ENCODE measurements at places on chromosomes 2 and 18. TPM values are rescaled to one million over a fixed set of nuclear protein-coding genes. Genes with fewer than 3 reads are reported as not detected.
A peak's percentile ranks its signal among the peaks of the same experiment; 100 is the strongest.

- no peak overlapping the region for H3K4me3 ChIP-seq
- H3K27me3 ChIP-seq = no peaks in the 10 kb centered on the region
- DNase-seq = no peak
- no peak overlapping the region for H3K27ac ChIP-seq
Observed at GRCh38 chr2:134416018-134416417, 162.1 kb downstream of the MGAT5 start.

DNA sequence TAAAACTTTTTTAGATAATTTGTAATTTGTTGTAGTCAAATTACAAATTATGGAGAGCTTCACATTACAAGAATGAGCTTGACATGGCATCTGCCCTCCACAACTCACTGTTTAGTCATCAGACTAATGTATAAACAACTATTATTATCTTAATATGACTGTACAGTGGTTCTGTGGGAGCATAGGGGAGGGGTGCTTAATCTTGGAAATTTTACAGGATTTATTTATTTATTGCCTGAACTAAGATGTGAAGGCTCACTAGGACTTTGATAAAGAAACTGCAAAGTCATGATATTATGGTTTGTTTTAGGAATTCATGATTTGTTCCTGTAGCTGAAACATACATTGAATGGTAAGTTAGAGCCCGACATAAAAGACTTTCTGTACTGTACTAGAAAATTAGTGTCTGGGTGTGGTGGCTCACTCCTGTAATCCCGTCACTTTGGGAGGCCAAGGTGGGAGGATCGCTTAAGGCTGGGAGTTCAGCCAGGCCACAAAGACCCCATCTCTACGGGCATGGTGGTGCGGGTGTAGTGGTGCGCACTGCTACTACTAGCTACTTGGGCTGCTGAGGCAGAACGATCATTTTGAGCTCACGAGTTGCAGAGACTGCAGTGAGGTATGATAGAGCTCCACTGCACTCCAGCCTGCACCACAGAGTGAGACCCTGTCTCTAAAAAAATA lies 2.1 kb downstream of the MARCHF7 start:
- peak overlapping the region; percentile 24 for H3K27ac ChIP-seq
- H3K36me3 ChIP-seq = peaks cover 16% of the 10 kb centered on the region
- H3K4me1 ChIP-seq = peaks cover 10% of the 10 kb centered on the region

DNA sequence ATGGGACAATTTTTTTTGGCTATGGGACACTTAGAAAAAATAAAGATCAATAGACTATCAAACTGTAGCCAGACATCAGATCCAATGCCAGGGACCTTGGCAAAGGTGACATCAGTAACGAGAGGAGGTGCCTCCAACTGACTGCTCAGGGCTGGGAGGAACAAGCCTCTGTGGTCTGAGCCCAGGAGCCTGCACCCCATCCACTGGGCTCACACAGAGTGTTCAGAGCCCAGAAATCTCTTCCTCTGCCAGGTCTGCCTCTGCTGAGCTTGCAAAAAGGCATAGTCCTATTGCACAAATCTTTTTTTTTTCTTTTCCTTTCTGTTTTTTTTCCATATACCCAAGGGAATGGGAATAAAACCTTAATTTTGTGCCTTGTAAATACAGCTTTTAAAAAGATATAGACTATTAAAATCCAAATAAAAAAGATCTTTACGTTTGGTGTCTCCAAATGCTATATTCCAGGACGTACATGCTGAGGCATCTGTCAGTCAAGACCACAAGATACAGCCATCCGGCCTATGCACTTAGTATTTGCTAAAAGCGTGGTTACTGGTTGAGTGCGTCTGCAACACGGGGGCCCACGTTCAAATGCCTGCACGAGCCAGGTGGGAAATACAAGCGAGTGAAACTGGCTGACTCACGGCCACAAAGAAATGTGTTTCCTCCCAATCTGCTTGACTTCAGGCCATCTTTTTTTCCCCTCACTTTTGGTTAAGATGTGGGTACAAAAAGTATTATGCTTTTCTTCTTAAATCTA lies 7.8 kb upstream of the ARHGAP25 start:
- no peak overlapping the region for H3K4me3 ChIP-seq
- H3K4me1 ChIP-seq = peaks cover 8% of the 10 kb centered on the region
- no peaks in the 10 kb centered on the region for H3K36me3 ChIP-seq

DNA sequence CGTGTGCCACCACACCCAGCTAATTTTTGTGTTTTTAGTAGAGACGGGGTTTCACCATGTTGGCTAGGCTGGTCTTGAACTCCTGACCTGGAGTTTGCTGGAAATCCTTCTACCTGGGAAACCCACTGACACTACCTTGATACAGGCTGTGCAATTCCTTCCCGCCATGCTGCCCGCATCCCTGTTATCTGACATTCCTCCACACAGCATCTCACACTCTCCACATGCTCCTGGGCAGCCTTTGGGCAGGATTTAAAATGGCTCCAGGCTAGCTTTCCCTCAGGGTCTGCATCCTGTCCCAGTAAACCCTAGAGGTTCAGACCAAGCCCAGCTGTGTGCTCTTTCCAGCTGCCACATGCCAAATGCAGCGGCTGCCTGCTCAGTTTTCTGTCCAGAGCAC lies 319.5 kb upstream of the CXCR4 start:
- no peaks in the 10 kb centered on the region for H3K36me3 ChIP-seq
- no peaks in the 10 kb centered on the region for H3K27me3 ChIP-seq
- no peak for DNase-seq
- H3K27ac ChIP-seq = no peak overlapping the region

- H3K4me3 ChIP-seq = no peak overlapping the region
- H3K36me3 ChIP-seq = peaks cover 14% of the 10 kb centered on the region
- no peak overlapping the region for H3K27ac ChIP-seq
Observed at GRCh38 chr2:187495324-187495723, 47.3 kb upstream of the CALCRL start.

DNA sequence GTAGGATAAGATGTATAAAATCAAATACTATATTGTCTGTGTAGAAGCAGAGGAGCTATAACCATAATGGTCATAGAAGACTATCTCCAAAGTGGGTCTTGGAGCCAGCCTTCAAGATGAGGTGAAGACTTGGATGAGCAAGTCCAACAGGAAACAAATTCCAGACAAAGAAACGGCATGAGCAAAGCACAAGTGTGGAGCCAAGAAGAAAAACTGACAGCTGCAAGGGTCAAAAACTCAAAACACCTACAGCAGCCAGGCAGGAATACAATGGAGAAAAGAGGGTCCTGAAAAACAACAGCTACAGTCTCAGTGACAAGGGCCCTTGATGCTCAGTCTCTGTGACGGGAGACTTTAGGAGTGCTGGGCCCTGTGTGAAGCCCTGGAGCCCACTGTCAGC lies 102.4 kb downstream of the STK39 start:
- DNase-seq = no peak
- peaks cover 2% of the 10 kb centered on the region for H3K4me1 ChIP-seq
- no peaks in the 10 kb centered on the region for H3K27me3 ChIP-seq
- H3K27ac ChIP-seq = peak overlapping the region; percentile 41
- no peak overlapping the region for H3K4me3 ChIP-seq

GRCh38 chr2:223601932-223602666 lies at the start of gene SCG2:
Gene SCG2 (minus strand): TSS chr2:223602361. CDS start chr2:223599282, 3,079 bp downstream.
- peak; percentile 81 for DNase-seq
- no peak within 1 kb of the TSS for H3K27ac ChIP-seq
- H3K4me3 ChIP-seq = no peak within 1 kb of the TSS
- H3K4me1 ChIP-seq = no peaks in the 10 kb centered on the region

- H3K4me1 ChIP-seq = no peaks in the 10 kb centered on the region
- DNase-seq = no peak
Observed at GRCh38 chr2:204948822-204949221, 403.5 kb downstream of the PARD3B start.

DNA sequence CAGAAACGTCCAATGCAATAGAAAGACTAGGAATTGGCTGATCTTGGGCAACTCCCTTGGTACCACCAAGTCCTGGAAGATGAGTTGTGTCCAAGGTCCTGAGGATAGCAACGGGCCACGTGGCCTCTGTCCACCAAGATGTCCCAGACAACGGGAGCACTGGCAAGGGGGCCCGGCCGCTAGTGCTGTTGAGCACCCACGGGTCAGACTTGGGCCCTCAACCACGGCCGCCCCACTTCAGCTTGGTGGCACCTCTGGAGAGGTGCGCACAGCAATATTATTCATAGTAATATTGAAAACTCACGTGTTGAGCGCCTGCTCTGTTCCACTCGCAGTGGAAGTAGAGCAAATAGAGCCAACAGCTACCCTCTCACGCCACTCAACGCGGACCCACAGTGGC lies 19.0 kb downstream of the PASK start:
- DNase-seq = no peak
- no peaks in the 10 kb centered on the region for H3K27me3 ChIP-seq
- no peak overlapping the region for H3K4me3 ChIP-seq
- peaks cover 4% of the 10 kb centered on the region for H3K36me3 ChIP-seq

- H3K27ac ChIP-seq = no peak overlapping the region
- no peaks in the 10 kb centered on the region for H3K36me3 ChIP-seq
- no peak overlapping the region for H3K4me3 ChIP-seq
- no peaks in the 10 kb centered on the region for H3K4me1 ChIP-seq
- H3K27me3 ChIP-seq = no peaks in the 10 kb centered on the region
Observed at GRCh38 chr2:167355821-167356220, 467.5 kb downstream of the XIRP2 start.

ARHGAP25 gene
- total RNA-seq = 26.1 TPM

RND3 gene
- 42.7 TPM for total RNA-seq

SPATA3 gene
- total RNA-seq = not detected

TEX44 gene
- not detected for total RNA-seq

CRACDL gene
- 28.3 TPM for total RNA-seq
